Natural killer cell (primary cell): ENCODE measurements at places on chromosomes 16 and 17.

- no peak for DNase-seq
These were observed 59.6 kb downstream of the HAPSTR1 start for GRCh38 chr16:9151074-9151473.

DNA sequence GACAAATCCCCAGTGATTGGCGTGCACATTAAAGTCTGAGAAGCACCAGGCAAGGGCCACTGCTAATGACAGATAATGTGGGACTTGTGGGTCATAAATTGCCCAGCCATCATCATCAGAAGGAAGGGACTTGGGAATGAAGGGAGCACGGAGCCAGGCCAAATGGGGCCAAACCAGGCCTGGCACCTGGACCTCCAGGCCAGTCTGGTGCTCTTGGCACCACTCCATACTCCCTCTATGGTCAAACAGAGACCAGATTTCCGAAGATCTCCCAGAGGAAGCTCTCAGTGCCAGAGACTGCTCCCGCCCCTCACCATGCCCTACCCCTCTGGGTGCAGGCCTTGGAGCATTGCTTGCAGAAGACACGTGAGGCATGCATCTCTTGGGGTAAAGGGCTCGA lies 142.2 kb downstream of the CCDC182 start:
- DNase-seq = no peak

GRCh38 chr16:51420247-51420646 lies 269.2 kb upstream of the SALL1 start:
- DNase-seq = no peak

- DNase-seq = no peak
These were observed 10.6 kb downstream of the ITGB4 start for GRCh38 chr17:75731716-75732498.

- DNase-seq = no peak
These were observed 228.8 kb upstream of the AXIN2 start for GRCh38 chr17:65790241-65790640.

- DNase-seq = no peak
These were observed 10.6 kb upstream of the NUDT16L1 start for GRCh38 chr16:4682616-4683254.

DNA sequence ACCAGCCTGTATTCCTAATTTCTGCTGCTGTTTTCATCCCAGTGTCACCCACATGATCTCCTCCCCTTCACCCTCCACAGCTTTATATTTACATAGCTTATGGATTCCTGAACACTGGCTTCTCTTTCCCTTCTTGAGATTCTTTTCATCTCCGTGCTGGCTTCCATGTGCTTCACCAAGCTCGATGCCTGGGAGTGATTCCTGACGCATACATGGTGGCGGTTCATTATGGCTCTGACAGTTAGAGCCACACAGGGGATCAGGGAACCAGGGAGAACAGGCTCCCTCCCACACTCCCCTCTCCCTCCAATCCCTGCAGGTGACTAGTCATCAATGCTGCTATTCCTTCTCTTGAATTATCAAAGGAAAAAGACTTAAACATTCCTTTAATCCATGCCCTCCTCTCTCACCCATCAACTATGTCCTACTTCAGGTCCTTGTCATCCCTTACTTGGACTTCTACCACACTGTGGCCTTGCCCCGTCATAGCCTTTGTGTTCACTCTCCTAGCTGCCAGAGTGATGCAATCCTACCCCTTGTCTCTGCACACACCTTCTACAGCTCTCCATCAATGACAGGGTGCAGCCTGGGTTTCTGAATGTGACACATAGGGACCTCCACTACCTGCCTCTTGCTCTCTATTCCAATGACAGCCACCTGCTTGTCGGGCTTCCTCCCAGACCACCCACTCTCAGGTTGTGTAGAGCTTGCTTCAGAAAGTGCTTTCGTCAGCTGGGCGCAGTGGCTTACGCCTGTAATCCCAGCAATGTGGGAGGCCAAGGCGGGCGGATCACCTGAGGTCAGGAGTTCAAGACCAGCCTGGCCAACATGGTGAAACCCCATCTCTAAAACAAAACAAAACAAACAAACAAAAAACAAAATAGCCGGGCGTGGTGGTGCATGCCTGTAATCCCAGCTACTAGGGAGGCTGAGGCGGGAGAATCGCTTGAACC lies 43.6 kb downstream of the MYH13 start:
- no peak for DNase-seq

DNA sequence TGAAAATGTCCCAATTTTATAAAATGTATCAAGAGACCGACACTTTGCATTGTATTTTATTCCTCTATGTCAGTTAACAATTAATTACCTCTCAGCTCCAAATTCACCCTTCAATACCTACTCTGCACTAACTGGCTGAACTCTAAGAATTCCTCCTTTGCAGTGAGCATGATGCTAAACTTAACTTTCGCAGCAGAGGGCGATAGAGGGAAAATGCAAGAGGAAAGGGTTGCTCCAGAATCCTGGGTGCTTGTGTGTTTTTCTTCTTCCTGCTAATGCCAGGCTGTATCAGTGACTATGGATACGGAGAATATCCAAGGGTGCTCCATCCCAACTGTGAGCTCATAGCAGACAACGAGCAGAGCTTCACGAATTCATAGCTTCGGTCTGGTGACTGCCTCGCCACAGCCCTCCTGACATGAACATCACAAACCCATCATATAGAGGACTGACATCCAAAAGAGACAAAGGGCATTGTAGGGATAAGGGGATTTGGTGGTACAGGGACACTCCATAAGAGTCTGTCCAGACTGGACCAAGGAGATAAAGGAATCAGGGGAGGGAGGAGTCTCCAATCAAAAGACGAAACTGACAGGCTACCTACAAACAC lies 172.9 kb downstream of the STX8 start:
- DNase-seq = peak; percentile 48

- no peak for DNase-seq
These were observed at the start of gene CPSF4L for GRCh38 chr17:73261617-73261951. TSS of gene CPSF4L (minus strand) at chr17:73261880. CDS start at chr17:73261818, 62 bp downstream.

DNA sequence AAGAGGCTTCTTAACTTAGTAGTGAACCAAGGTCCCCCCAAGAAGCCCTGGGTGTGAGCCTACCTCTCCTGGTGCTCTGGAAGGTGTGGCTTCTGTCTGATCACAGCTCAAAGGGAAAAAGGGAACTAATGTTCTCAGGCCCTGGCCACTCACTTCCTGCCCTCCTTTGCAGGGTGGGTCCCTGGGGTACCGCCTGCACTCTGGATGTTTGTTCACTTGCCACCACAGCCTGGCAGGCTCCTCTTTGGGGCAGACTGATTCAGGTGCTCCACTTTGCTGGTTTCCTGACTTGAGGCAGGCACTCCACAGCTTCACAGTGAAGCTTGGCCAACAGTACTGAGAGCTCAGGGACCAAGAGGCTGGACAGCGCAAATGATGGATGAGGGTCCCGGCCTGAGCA lies 5.9 kb upstream of the MYO15A start:
- DNase-seq = no peak

DNA sequence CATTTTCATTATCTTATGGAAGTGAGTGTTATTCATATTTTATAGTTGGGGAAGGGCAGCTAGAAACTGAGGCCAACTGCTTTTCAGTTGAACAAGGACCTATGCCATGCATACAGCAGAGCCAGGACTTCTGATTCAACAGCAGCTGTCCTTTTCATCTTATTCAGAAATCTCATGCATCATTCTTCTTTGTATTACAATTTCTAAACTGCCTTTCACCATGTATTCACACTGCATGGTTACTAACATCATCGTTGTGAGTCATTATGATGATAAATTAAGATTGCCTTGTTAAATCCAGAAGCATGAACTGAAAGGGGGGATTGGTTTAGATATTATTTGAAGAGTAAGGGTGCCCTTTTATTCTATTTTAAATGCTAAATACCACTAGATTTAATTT lies 1470.1 kb upstream of the GOT2 start:
- no peak for DNase-seq

- DNase-seq = no peak
These were observed 40.7 kb upstream of the ANKFY1 start for GRCh38 chr17:4304417-4305027.

DNA sequence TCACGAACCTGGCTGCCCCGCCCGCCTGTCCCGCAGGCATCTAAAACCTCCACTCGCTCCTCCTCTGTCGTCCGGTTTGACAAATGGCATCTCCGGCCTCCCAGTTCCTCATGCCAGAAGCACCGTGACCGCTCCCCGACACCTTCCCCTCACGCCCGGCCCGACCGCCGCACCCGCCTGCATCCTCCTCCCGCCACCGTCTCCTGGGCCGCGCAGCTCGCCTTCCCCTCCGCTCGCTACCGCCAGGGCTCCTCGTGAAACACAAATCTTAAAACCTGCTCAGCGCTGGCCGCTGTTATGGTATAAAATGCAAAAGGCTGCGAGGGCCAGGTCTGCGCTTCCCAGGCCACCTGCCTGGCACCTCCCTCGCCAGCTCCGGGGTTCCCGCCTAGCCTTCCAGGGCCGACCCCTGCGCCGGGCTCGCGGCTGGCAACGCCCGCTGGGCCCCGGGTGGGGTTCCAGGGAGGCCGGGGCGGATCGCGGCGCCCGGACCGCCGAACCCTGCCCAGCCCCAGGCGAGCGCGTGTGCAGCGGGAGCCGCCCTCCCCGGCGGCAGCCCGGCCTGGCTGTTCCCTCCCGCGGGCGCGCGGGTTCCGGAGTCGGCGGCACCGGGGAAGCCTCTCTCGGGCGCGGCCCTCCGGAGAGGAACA lies 488 bp downstream of the SPSB3 start:
- peak; percentile 65 for DNase-seq

DNA sequence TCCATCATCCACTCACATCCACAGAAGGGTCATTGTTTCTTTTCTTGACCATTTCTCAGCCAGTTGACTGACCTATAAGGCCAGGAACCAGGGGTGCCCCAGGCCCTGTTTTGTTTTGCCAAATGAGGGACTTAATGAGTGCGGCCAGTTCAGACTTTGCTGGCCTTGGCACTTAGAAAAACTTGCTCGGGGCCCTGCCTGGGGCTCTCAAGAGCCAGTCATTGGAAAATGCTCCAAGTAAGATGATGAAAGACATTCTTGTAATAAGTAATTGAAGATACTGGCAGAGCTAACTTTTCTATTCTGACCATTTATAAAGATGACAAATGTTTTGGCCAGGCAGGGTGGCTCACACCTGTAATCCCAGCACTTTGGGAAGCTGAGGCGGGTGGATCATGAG lies 29.0 kb upstream of the CLEC18B start:
- no peak for DNase-seq

- peak; percentile 87 for DNase-seq
These were observed 10.1 kb downstream of the P3H4 start for GRCh38 chr17:41801374-41802271.

- no peak for DNase-seq
These were observed 403.3 kb upstream of the TNRC6C start for GRCh38 chr17:77555121-77555591.

- DNase-seq = no peak
These were observed 2.8 kb upstream of the RAPGEFL1 start for GRCh38 chr17:40174514-40174913.

DNA sequence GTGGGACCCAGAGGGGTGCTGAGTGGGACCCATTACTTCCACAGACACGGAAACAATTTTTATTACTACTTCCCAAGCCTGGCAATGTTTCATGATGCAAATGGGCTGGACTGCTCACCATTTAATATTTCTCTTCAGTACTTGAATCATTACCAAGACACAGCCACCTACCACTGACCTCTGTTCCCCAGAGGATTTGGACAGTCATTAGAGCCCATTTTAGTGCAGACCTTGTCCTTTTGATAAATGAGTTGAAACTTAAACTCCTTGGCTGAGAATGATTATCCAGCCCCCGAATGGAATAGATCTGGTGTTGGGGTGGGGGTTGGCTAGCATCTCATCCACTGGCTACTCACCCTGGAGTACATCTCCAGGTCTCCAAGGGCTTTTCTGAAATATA lies 33.6 kb upstream of the APOH start:
- DNase-seq = no peak

GRCh38 chr16:56041556-56042140 lies 149.6 kb upstream of the GNAO1 start:
- peak; percentile 62 for DNase-seq

DNA sequence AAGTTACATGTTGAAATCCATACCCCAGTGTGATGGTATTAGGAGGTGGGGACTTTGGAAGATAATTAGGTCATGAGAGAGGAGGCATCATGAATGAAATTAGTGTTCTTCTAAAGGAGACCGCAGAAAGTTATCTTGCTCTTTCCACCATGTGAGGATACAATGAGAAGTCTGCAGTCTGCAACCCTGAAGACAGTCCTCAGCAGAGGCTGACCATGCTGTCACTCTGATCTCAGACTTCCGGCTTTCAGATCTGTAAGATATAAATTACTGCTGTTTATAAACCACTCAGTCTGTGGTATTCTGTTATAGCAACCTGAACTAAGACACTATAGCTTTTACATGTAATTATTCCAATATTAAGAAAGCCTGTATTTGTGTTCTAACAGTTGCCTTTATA lies 116.7 kb upstream of the CES5A start:
- no peak for DNase-seq

DNA sequence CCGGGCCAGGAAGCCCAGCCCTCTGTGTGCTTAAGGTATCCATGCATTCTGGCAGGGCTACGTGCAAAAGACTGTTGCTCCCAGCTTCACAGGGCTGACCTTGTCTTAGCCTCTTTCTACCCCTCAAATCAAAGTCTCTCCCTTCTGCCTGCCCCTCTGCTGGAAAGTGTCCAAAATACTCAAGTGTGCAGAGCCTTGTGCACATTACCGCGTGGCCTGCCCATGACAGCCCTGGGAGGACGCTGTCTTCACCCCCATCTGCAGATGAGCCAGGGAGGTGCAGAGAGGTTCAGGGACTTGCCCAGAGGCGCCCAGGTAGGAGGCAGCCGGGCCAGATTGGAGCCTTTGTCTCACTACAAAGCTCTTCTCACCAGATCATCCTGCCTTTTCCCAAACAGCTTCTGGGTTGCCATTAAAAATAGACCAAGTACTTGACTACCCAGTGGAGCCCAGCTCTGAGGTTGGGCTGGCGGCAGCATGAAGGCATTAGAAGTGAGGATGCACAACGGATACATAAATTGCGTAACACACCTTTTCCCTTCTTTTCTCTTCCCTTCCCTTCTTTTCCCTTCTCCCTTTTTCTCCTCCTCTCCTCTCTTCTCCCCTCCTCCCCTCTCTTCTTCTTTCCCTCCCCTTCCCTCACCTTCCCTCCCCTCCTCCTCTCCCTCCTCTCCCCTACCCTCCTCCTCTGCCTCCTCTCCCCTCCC lies 3.5 kb downstream of the CACNG4 start:
- no peak for DNase-seq

GRCh38 chr16:64857411-64857810 lies 264.5 kb downstream of the CDH11 start:
- DNase-seq = no peak

GRCh38 chr17:76188213-76189016 lies 47.4 kb upstream of the FOXJ1 start:
- no peak for DNase-seq

GRCh38 chr16:69328854-69329316 lies 1.5 kb downstream of the PDF start:
- DNase-seq = peak; percentile 20

- no peak for DNase-seq
These were observed 10.6 kb downstream of the FOXJ1 start for GRCh38 chr17:76130473-76130872.
